NCI-H510A (cell line): ENCODE measurements at places on chromosomes 16 and 17.

- no peak for DNase-seq
These were observed 34.4 kb downstream of the SLC7A5 start for GRCh38 chr16:87834668-87835473.

- no peak for DNase-seq
These were observed 146.1 kb downstream of the NTN1 start for GRCh38 chr17:9167379-9167778.

GRCh38 chr17:36653856-36654255, 52.5 kb downstream of the MRM1 start:
- DNase-seq = no peak

GRCh38 chr17:21039839-21040575, 2.8 kb downstream of the USP22 start:
- DNase-seq = peak; percentile 27

DNA sequence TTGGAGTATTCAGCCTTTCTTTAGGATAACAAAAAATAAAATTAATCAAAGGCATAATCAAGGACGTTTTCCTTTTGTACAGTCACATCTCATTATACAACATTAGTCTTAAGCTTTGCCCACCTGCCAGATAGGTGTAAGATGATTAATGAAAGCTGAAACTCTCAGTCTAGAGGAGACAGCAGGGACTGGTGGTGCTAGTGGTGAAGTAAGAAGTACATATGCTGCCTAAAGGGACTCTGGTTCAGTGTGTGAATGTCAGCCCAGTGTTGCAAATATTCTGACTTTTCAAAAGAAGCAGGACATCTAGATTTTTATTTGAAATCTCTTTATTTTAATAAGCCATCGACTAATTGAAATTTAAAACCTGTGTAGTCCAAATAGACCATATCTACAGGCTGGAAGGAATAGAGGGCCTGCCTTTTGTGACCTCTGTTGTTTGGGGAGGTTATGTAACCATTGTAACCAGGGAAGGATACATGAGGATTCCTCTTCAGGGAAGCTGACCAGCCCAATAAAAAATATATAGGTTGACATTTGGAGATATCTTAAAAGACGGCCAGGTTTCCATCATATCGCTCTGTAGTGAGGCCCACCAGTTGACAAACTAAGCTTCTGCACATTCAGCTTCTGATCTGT, 54.1 kb downstream of the FTO start:
- no peak for DNase-seq

GRCh38 chr16:77457046-77457445, 22.2 kb upstream of the ADAMTS18 start:
- no peak for DNase-seq

GRCh38 chr17:63950940-63951907, 19.1 kb upstream of the CD79B start:
- peak; percentile 47 for DNase-seq

- no peak for DNase-seq
These were observed 25.6 kb downstream of the ITGB3 start for GRCh38 chr17:47279062-47279801.

DNA sequence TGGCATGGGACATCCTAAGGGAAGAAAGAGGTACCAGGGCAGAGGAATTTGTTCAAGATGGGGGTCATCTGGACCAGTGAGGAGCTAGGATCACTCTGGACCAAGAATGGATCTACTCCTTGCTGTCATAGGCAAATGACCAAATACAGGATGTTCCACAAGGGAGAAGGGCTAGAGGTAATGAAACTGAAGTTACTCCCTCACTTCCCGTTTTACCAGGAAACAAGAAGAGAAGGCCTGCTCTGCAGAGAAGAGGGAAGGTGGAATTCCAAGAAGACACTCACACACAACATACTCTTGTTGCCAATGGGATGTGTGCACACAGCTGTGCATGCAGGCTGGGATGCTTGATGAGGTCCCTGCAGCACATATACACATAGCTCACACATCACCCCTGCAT, 38.6 kb downstream of the NEUROD2 start:
- no peak for DNase-seq

DNA sequence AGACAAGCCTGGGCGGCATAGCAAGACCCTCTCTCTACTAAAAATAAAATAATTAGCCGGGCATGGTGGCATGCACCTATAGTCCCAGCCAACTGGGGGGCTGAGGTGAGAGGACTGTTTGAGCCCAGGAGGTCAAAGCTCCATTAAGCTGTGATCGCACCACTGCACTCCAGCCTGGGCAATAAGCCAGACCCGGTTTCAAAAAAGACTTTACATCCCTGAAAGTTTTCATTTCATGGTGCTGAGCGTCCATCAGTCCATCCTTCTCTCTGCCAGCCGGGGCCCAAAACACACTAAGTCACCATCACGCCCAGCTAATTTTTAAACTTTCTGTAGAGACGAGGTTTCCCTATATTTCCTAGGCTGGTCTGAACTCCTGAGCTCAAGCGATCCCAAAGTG, 10.6 kb downstream of the RAB40B start:
- DNase-seq = no peak

- DNase-seq = peak; percentile 35
These were observed 16.1 kb downstream of the G6PC3 start for GRCh38 chr17:44086364-44087311.

- DNase-seq = no peak
These were observed 4.0 kb downstream of the NUPR1 start for GRCh38 chr16:28534542-28535373.

DNA sequence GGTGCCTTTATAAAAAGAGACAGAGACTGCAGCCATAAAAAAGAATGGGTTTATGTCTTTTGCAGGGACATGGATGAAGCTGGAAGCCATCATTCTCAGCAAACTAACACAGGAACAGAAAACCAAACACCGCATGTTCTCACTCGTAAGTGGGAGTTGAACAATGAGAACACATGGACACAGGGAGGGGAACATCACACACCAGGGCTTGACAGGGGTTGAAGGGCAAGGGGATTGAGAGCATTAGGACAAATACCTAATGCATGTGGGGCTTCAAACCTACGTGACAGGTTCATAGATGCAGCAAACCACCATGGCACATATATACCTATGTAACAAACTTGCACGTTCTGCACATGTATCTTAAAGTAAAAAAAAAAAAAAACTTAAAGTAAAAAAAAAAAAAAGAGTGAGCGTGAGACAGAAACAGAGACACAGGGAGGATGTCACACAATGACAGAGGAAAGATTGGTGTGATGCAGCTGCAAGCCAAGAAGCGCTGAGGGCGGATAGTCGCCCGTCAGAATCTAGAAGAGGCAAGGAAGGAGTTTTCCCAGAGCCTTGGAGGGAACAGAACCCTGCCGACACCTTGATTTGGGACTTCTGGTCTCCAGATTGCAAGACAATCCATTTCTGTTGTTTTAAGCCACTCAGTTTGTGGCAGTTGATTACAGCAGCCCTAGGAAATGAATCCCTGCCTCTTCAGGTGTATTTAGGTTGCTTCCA, 27.4 kb upstream of the TNS4 start:
- DNase-seq = no peak

- DNase-seq = no peak
These were observed 84.2 kb downstream of the MGAT5B start for GRCh38 chr17:76952402-76952801.

DNA sequence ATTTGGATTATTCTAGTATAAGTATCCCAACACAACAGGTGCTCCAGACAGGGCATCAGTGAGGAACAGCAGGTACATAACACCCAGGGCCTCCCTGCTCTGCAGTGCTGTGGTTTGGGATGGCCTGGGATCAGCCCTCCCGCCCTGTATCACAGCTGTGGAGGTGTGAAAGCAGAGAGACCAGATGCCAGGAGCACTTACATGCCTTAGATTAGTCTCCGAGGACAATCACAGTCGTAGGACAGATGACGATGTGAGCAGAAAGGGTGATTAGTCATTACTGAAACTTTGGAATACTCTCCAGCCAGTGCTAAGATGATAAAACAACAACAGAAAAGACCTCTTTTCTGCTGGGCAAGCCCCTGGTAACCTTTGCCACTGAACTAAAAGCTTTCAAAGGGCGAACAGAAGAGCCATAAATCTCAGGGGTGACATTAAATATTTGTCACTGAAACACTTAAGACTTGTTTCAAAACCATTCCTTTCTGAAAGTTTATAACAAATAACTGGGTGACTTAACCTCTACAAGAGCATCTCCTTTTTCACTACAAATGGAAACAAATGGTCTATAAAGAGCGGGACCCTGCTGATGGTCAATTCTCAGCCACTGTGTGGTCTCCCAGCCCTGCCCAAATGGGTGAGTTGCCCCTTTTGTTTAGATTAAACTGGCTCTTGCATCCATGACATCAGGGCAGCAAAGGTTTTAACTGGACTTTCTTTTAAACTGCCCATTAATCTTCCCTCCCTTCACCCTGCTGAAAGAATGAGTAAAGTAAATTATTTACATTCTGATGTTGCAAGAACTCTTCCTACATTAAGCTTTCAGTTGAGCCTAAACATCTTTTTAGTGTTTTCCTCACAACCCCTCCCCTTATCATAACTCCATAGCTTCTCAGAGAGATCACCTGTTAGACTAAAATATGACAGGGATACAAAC, 183.1 kb upstream of the COX10 start:
- DNase-seq = no peak

DNA sequence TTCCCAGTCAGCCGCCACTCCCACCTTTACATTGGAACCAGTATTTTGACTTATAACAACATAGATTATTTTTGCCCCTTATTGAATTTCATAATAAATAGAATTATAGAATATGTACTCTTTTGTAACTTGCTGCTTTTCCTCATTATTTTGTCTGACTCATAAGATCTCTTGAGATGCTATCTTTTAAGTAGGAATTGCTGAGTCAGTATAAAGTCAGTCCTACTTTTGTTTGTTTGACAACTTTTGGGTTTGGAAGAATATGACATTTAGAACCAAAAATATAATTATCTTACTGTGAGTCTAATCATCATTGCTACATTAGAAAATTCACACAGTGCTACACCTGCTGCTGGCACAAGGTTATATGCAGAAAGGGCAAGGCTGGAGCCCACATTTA, 69.7 kb downstream of the STXBP4 start:
- DNase-seq = no peak

DNA sequence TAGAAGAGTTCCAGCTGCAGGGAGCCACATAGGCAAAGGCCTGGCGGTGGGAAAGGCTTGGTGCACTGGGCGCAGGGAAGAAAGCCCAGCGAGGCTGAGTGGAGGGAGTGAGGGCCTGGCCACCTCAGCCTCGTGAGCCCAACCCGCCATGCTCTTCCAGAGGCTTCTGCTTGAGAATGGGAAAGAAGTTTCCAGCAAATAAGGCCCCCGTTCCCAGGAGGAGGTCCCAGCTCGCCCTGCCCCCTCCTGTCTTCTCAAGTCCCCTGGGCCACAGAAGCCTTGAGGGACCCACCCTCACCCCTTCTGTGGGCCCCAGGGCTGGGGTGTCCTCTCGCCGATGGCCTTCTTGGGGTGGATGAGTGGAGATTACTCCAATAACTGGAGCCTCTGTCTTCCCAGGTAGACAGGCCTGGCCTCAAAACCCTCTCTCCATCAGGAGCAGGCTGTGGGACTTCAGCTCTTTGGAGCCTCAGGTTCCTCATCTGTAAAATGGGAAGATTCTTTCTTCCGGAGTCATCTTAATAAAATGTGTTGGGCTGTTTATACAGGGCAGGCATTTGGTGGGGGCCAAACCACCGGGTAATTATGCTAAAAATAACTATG, 933 bp upstream of the SNN start:
- DNase-seq = no peak

GRCh38 chr16:28495098-28495793, 803 bp downstream of the APOBR start:
- DNase-seq = no peak

- no peak for DNase-seq
These were observed 290.6 kb downstream of the BCAS3 start for GRCh38 chr17:60968266-60968665.

- DNase-seq = no peak
These were observed 28.7 kb upstream of the ALDH3A2 start for GRCh38 chr17:19619705-19620325.

- DNase-seq = no peak
These were observed 3.4 kb upstream of the SSTR5 start for GRCh38 chr16:1069154-1069553.

- DNase-seq = no peak
These were observed 19.3 kb upstream of the SLFN13 start for GRCh38 chr17:35467824-35468223.

GRCh38 chr17:41403404-41404023, 6.1 kb upstream of the KRT31 start:
- DNase-seq = no peak

- DNase-seq = no peak
These were observed 5.2 kb upstream of the OR1F1 start for GRCh38 chr16:3182608-3183444.

- no peak for DNase-seq
These were observed 67.8 kb upstream of the MYOCD start for GRCh38 chr17:12597895-12598294.

DNA sequence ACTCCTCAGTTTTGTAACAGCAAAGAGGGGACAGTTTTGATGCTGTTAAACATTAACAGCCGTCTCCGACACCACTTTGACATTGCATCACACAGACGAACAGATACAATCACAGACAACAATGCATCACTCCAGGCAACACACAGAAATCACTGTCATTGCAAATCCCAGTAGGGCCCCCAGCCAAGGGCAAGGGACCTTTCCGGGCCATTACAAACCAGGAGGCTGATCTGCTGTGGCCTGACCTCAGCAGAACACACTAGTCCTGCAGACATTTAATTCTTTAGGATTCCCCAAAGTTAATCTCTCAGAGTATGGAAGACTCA, 136.2 kb upstream of the RCVRN start:
- DNase-seq = no peak

DNA sequence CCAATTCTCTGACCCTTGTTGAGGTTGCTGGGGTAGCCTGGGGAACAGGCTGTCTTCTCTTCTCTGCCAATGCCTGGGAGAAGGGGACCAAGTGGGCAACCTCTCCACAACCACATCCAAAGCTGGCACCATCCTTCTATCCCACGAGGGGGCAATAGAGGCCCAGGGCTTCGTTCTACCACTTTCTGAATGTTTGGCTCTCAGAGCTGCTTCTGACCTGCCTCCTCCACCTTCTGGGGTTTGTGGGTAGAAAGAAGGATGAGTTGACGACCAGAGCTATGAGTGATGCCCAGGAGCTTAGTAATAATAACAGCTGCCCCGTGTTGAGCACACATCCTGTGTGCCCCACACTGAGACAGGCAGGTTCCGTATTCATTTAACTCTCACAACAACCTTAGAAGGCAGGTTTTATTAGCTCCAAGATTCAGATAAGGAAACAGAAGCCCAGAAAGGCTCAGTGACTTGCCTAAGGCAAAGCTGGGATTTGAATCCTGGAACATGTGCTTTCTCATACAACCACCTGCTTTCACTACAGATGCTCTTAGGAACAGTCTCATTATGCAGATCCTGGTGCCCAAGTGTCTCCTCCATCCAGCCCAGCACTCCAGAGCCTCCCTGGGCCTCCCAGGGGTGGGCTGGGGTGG, 11.1 kb downstream of the TSPOAP1 start:
- DNase-seq = peak; percentile 34

DNA sequence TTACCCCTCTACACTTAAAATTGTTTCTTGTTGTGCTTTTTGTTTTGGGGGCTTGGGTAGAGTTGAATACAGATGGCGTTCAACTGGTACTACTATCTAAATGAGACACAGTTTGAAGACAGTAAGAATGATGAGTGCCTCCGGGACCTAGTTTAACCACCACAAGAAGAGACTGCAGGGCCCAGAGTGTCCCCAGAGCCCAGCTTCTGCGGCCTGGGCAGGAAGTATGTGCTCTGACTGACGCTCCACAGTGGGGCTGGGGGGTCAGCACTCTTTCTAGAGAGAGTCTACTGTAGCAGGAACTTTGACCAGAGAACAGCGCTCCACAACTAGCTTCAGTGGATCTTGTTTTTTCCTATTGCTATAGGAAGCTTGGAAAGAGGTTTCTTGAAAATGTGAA, 174.0 kb downstream of the VPS53 start:
- DNase-seq = no peak
